T-cell (primary cell): ENCODE measurements at places on chromosomes 11 and 22.

- DNase-seq: no peak
These were observed 9.2 kb upstream of the P2RY6 start for GRCh38 chr11:73262851-73263495.

GRCh38 chr11:58629857-58630256 lies 7.4 kb downstream of the CNTF start:
- no peak for DNase-seq

DNA sequence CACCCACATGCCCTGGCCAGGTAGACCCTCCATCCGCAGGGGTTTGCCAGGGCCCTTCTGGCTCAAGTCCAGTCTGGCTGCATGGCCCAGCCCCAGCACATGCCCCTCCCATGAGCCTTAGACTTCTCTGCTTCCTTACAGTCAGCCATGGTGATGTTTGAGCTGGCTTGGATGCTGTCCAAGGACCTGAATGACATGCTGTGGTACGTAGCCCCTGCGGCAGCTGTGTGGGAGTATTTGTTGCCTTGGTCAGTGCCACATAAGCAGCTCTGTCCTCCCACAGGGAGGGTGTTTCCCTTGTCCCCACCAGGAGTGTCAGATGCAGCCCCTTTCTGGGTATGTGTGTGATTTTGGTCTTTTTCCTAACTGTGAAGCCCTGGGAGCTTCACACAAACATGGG lies 17.5 kb downstream of the CDC45 start:
- no peak for DNase-seq

GRCh38 chr11:38582151-38582550 lies 1984.1 kb upstream of the RAG2 start:
- DNase-seq: no peak

GRCh38 chr22:20131597-20131858 lies at the start of gene ZDHHC8:
Gene ZDHHC8, plus strand, starts transcription at chr22:20131804. Its CDS starts 144 bp downstream, at chr22:20131948.
- DNase-seq: peak; percentile 43

DNA sequence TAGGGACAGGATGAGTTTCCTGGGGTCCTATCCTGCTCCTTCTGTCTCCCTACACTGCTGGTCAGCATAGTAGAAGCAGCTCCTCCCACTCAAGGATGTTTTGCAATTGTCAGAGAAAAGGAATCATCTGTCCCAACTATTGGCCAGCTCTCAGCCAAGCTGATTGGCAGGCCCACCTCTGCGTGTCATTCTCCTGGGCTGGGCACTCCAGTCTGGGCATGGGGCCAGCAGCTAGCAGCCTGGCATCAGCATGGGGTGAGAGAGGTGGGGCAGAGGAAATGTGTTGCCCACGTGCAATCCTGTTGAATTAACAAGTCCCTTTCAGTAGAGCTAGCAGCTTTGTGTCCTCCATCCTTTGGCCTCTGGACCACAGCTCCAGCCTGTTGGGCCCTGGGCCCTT lies 14.1 kb downstream of the ANKK1 start:
- no peak for DNase-seq

- no peak for DNase-seq
These were observed 33.8 kb downstream of the SLC35F2 start for GRCh38 chr11:107824668-107825369.

- no peak for DNase-seq
These were observed 50.1 kb upstream of the GCAT start for GRCh38 chr22:37757663-37758062.

GRCh38 chr11:9187616-9188015 lies 77.5 kb downstream of the DENND5A start:
- DNase-seq: no peak

DNA sequence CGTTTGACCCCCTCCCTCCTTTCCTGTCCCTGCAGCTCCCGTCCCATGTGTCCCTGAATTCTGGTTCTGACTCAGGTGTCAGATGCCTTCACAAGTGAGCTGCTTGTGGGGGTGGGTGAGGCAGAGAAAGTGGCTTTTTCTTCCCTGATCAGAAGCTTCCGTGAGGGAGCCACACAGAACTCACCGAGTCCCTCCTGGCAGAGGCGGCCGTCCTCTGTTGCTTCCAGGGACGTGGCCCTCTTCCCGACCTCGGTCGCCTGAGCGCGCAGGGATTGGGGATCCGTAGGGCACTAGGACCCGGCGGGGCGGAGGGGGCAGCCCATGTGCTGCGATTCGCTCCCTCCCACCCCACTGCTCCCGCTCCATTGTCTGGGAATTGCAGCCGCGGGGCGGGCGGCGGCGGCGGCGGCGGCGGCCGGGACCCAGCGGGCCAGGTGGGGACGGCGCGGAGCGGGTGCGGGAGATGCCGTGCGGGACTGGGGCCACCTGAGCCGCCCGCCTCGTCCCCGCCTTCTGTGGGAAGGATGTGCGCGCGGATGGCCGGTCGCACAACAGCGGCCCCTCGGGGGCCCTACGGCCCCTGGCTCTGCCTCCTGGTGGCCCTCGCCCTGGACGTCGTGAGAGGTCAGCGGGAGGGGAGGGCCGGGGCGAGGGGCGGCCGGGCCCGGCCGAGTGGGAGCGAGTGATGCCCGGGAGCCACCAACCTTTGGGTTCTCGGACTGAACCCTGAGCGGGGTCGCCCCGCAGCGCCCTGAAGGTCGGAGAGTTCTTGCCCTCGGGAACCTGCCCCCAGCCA lies at the start of gene TMEM132A:
Gene TMEM132A, plus strand, starts transcription at position 351 of the 796 bp plus-strand sequence. Its CDS starts 174 bp downstream, at position 525.
- peak; percentile 33 for DNase-seq

GRCh38 chr11:74744277-74744676 lies 4.4 kb upstream of the RNF169 start:
- no peak for DNase-seq

DNA sequence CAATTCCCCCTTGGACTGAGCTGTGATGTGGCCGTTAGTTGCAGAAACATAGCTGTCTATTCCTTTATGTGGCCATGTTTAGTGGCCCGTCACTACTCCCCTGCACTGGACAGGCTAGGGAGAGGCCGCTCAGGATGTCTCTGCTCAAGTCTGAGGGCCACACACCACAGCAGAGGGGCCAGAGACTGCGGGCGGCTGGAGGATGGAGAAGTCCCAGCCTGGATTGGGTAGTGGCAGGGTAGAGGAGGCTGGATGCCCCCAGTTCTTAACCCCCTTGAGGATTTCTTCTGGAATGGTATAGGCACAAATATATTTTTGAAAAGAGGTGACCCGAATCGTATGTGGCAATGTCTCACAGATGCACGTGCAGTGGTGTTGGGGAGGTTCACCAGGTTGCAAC lies 116.4 kb upstream of the B3GAT1 start:
- DNase-seq: no peak

GRCh38 chr11:8035200-8035855 lies 45.7 kb upstream of the TUB start:
- no peak for DNase-seq

GRCh38 chr11:2664376-2664775 lies 35.4 kb downstream of the KCNQ1OT1 start:
- no peak for DNase-seq

DNA sequence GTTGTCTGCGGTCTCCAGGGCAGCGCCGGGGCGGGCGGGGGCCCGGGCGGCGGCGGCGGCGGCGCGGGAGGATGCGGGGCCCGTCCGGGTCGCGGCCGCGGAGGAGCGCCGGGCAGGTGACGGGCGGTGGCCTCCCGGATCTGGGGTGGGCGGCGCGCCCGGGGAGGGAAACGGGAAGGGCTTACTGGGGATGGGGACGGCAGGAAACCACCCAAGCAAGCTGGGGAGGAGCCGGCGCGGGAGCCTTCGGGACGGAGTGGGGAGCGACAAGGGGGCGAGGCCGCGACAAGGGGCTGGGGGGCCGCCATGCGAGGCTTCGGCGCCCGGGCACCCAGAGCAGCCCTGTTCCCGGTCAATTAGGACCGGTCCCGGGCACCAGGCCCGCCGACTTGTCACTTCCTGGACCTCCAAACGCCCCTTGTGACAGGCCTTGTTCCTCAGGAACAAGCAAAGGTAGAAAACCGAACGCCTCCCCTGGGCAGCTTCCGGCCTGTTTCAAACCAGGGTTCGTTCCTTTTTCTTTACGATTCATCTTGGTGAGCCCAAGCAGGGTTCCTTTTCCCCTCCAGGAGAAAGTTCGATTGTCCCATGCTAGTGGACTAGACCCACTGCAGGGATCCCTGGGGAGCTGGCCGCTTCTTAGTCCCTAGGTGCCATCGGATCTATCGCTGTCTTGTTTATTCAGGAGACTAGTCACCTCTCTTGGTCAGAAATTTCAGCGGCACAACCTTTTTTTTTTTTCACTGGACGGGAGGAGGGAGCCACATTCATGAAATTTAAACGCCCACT lies 492 bp downstream of the JHY start:
- peak; percentile 41 for DNase-seq

DNA sequence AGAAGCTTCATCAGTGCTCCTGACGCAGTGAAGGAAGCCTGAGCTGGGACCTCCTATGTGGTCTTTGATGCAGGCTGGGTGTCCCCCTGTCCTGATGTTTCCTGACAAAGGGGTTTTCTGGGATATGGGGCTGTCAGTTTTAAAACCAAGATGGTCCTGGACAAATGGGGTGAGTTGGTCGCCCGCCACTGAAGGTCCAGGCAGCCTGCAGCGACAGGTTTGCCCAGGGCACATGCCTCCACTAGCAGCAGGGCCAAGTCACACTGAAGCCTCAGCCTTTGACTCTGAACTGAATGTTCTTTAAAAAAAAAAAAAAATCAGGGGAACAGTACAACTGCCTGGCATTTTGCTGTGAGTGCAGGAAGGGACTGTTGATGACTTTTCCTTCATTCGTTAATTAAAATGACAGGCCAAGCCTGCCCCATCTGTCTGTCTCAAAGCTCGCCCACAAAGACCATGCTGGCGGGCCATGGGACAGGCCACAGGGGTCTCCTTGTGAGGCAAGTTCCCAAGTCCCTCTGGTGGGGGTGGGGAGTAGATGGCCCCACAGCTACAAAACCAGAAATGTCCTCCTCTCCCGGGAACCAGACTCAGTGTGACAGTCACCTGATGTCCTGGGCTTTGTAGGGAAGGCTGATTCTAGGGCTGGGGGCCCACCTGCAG lies 274.8 kb downstream of the CTTN start:
- no peak for DNase-seq

- no peak for DNase-seq
These were observed 50.6 kb upstream of the APOA1 start for GRCh38 chr11:116888024-116888423.

GRCh38 chr11:3902441-3902840 lies 47.0 kb downstream of the STIM1 start:
- no peak for DNase-seq

DNA sequence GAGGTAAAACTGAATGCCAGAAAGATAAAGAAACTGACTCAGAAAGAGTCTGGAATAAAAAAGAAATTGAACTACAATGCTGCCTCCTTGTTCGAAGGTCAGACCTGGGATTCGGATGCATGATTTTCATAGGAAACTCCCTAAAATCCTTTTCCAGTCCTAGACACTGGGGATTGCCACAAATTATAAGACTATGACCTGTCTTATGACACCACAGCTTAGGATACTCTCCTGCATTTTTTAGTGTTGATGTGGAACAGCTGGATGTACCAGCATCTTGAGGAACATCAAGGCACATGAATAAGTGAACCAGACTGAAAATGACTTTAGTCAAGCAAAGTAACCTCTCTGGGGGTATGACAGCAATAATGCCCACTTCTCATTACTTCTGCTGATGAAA lies 9.0 kb downstream of the KIRREL3 start:
- DNase-seq: no peak

DNA sequence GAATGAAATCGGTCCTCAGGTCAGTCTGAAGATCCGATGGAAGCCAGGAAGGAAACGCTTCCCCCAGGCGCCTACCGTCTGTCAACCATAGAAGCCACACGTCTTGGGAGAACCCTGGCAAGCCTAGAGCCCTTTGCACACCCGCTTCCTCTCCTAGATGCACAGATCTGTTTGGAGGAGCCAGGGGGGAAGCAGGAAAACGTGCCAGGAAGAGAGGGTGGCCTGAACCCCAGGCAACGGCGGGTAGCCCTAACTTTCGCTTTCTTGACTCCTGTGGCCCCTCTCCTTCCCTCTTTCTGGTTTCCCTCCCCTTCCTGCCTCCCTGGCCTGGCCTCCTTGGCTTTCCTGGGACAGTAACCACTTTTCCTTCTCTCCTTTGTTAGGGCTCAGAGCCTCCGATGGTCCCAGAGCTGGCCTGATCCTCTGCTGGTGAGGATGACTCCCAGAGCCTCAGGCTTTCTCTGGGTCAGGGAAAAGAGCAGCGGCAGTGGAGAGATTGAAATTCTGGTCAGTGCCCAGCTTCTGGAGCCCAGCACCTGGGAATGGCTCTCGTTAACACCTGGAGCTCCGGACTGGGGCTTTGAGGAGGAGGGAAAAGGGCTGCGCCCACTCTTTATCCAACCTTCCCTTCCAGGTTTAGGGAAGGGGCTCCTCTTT lies 2.1 kb downstream of the FXYD6 start:
- DNase-seq: no peak

- no peak for DNase-seq
These were observed 26.3 kb downstream of the PRCP start for GRCh38 chr11:82873919-82874333.

DNA sequence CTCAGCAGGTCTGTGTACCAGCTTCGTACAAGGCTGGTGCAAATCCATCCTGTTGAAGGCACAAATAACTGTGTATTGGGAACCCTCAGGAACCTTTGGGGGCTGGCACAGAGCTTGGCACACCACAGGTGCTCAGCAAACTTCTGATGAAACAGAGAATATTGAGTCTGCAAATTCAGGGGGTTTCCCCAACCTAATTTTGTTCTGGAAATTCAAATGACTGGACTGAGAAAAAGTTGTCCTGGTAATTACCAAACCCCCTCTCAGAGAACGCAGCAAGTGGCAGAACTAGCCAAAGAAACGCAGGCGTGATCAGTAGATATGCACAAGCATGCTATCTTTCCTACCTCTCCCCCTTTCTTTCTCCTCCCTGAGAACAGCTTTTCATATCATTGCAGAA lies 47.6 kb downstream of the LIF start:
- no peak for DNase-seq

- DNase-seq: no peak
These were observed 42.6 kb downstream of the SC5D start for GRCh38 chr11:121334973-121335710.
